NCI-H2029 (cell line): ENCODE measurements at places on chromosomes 6 and 20.

GRCh38 chr20:36773107-36773596, 411 bp downstream of the DSN1 start:
- no peak for DNase-seq

DNA sequence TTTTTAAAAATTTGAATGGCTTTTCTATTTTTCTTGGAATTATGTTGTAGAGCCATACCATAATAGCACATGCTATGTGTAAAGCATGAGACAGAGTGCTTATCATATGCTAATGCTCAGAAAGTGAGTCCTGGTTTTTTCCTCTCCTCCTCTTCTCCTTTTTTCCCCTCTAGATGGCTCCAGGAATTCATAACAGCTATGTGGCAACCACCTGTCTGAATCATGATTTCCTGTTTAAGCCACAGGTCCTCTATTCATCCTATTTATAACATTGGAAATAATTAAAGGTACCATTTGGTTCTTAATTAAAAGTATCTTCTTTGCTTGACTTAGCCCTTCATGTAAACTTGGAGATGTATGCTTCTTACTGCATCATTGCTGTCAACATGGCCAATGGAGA, 260.0 kb upstream of the MAP3K7 start:
- no peak for DNase-seq

DNA sequence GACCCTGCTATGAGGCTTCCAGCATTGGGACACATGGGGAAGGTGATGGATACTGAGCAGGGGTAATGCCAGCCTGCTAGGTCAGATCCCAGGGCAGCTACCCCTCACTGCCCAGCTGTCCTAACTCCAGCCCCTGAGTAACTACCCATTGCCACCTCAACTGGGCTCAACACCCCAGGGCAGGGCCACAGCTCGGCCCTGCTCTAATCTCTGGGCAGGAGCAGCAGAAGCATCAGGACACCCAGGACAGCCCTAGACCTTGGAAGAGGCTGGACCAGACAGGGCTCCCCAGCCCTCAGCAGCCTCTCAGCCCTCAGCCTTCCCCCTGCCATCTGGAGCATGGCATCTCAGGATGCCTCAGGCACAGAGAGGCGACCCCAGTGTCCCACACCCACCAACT, 67.4 kb upstream of the TOP1 start:
- DNase-seq: no peak

DNA sequence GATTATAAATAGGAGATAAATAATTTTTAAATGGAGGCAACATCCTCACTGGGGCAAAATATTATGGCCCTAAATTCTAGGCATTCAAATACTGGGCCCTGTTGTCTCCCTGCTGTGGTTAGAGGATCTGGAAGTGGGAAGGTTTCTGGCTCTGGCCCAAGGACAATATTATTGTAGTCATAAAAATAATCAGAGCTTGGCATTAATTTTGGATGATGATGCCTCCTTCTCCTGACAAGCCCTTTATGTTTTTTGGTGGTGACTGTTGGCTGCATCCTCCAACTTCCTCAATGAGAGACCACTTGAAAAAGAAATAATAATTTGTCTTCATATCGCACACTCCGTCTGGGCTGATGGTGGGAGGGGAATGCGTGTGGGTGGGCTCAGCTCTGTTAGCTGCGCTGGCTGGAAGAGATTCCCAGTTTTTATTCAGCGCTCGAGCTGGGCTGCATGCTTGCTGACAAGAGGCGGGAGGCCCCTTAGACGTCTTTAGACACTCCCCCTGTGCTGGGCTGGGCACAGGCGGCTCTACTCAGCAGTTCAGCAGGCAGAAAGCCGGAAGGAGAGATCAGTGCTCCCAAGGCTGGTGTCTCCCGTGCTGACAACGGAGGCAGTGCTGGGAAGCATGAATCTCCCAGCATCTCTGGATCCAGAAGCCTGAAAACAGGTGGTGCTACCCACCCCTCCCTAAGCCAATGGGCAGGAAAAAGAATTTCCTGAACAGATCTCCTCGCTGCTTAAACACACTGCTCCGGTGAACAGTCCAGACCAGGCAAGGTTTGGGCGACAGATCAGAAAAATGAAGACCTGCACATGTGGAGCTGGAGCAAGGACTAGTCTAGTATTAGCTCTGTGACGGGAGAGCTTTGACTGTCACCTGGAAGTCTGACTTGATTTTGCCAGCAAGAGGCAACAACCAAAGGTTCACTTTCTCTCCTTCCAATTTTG, 97.7 kb downstream of the SYCP2 start:
- peak; percentile 82 for DNase-seq

DNA sequence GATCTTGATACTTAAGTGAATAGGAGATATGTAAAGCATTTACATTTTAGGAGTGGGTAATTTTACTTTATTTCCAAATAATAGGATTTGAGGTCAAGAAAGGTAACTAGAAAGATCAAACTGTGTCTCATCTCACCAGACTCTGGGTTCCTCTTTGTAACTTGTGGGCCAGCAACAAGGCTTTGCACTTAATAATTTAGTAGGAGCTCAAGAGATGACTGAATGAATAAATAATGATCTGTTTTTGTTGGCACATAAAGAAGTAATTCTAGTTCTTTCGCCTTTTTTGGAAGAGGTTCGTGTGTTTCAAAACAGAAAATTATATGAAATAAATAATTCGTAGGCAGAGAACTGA, 67.4 kb upstream of the FABP7 start:
- no peak for DNase-seq

DNA sequence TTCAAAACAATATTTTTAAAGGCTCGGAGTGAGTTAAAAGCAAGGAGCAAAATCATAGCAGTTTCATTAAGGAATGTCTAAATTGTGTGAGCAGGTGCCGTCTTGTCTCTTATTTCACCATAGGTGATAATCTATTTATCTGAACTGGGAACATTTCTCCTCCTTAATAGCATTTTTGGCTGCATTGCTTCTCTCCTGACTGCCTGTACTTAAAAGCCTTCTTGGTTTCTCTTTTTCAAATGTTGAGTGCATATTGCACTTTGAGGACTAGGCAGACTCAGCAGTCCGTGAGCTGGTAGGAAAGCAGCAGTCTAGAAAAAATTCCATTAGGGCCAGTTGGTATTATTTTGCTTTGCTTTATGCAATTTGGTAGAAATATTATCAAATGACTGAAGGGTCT, 645.9 kb downstream of the GRIK2 start:
- DNase-seq: no peak

DNA sequence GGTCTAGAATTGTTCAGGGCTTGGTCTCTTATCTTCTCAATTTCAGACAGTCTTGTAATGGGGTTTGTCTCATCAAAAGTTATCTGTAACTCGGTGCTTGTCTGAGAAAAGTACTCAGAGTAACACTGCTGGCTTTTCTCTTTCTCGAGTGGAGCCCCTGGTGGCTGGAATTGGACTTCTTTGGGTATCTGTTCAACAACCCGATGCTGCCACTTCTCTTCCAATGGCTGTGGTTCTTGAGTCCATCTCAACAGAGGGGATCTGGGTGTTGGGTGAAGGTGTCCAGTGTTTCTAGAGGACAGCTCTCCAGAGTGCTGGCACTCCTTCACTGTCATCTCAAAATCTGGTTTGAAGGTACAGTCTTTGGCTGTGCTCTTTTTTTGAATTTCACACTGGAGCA, 24.6 kb downstream of the DST start:
- DNase-seq: no peak

DNA sequence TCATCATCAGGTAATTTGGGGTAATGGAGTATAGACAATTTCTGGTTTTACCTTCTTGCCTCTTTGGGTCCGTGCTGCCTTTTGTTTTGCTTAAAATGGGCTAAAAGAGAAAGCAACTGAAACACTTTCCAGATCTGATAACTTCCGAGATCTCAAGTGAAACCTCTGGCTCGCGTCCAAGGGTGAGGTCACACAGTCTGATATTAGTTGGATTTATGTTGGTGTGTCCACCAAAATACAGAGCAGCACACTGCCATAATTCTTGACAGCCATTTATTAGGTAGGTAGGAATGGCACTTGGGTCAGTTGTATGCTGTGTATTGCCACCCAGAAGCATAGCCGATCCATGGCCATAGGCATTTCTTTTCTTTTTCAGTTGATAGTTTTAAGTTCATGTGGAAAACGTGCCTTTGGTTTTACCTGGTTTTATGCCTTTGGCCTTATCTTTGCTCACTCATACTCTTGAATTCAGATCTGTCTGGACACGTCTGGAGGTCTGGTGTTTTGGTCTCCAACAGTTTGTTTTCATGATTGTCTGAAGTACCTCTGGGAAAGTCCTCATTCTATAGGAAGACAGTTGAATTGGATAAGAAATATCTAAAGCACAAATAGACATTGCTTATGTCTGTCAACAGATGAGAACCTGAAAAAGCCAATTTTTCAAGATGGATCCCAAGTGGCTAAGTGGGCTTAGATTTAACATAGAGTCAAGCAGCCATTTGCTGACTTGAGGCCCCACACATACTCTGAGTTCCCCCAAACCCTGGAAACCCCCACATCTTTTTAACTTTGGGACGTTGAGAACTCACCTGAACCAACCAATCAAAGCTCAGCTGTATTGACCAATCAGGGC, 320.8 kb downstream of the SOX4 start:
- DNase-seq: peak; percentile 91

GRCh38 chr6:118899948-118900347, 6.0 kb downstream of the ASF1A start:
- no peak for DNase-seq
